ENCODE measurements at places on chromosomes 3 and 15.

DNA sequence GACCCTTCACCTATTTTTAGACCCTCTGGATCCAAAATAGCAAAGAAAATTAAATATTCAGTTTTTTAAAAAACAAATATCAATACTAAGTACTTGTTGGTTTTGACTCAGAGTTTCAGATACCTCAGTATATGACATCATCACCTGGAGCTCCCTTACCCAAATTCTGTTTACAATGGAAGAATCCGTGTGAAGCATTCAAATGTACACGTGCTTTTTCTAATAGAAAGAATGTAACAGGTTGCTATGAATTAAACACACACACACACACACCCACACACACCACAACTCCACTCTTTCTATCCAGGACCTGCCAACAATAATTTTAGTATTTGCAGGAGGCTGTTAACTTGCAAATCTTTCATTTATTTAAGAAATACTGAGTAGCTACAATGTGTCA, 221.8 kb downstream of the THRB start:
- no peak for DNase-seq

DNA sequence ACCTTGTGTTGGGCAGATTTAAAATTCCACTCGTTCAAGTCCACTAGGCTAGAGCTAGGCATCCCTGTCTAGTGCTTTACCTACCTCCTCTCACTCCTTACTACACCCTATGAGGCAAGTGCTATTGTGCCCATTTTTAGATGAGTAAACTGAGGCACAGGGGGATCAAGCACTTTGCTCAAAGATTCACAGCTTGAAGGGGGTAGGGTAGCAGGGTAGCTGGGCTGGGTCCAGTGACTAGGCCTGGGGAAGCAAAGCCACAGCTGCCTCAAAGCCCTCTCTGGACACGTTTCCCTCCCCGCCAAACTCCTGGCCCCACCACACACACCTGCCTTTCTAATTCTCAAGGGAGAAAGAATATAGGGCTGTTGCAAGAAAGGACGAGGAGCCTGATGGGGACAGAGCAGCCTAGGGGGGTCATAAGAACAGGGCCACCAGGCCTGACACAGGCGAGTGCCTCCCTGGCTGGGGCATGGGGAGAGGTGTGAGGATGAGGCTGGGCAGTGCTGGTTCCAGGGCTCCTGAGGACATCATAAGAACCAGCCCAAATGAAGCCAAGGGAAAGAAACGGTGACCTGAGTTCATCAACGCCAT, 34.8 kb upstream of the SFMBT1 start:
- DNase-seq: peak; percentile 41

DNA sequence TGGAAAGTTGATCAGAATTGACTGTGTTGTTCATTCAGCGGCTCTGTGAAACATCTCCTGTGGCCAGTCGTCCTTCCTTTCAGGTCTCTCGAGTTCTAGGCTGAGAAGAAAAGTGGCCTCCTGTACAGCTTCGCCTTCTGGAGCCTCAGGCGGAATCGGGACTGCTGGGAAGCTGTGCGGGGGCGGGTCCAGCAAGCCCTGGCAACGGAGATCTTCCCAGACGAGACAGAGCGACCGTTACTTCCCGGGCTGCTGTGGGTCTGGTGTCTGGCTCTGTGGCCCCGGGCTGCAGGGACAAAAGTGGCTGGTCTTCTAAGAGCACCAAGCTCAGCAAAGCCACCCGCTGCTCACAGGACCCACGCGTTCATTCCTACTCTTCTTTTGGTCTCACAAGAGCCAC, 88.6 kb upstream of the CACNA2D3 start:
- no peak for DNase-seq

DNA sequence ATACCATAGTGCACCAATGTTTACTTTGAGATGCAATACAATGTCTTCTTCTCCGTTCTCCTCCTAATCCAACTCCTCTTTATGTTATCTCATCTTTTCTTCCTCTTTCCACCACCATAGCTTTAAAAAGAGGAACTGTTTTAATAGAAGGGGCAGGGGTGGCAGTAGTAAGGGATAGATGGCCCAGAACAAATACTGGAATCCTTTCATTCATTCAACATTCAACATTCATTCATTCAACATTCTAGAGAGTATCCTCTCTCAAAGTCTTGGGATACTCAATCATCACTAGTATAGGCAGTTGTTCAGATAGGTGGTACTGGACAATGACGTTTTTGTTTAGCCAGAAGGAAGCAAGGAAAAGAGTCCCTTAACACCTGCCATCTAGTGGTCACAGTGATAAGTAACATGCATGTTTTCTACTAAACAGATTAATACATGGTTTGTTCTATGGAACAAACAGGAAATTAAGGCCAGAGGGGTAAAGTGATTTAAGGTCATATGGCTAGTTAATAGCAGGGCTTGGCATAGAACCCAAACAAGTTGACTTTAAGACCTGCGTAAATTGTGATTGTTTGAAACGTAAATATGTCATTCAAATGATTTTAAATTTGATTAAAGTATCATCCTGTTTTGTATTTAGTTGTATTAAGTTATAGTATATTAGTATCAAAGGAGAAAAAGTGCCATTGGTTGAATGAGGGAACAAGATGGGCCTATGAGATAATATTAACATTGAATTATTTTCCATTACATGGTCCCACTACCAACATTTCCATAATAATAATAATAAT, 26.9 kb upstream of the EHHADH start:
- no peak for DNase-seq

Data from sciatic nerve (tissue), 2 donors.